ENCODE measurements at places on chromosomes 1 and 21.

- no peak overlapping the region for H3K4me3 ChIP-seq
- no peaks in the 10 kb centered on the region for H3K27me3 ChIP-seq
- DNase-seq: no peak
- no peak overlapping the region for H3K27ac ChIP-seq
- H3K4me1 ChIP-seq: no peaks in the 10 kb centered on the region
Measured at GRCh38 chr1:8555582-8555981, 237.7 kb downstream of the SLC45A1 start.

GRCh38 chr1:119133987-119134386, 6.5 kb downstream of the WARS2 start:
- H3K36me3 ChIP-seq: no peaks in the 10 kb centered on the region
- no peak for DNase-seq
- H3K4me3 ChIP-seq: no peak overlapping the region
- H3K27ac ChIP-seq: no peak overlapping the region

DNA sequence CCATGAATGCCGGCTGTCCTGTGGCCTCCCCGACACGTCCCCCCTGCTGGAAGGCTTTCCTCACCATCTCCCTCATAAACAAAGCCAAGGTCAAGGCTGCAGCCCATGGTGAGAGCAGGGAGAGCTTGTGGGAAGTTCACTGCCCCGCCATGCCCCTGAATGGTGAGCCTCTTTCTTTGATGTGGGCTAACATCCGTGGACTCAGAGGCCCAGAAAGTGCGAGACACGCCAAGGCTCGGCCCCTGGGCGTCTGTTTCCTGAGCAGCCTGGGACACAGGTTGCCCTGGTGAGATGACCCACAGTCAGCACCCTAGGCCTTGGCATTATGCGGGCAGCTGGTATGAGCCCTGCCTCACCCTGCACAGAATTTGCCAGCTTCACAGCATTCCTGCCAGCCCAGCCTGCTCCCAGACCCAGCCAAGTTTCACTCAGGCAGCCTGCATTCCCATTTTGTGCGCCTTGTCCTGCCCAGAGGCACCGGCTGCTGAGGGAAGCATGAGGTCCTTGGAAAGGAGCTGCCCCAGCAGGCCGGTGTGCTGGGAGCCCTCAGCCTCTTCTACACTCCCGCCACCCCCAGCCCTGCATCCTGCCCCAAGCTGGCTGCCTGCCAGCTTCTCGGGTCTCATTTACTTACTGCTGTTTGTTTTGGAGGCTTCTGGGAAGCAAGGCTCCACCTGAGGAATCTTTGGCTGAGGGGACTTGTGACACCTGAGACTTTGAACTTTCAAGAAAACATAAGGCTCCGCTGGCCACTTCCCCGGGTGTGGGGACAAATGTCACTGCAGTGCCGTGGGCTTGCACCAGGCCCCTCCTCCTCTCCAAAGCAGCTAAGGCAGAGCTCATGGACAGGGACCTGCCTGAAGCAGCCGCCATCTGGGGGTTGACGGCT, 31.9 kb downstream of the NEK2 start:
- H3K4me1 ChIP-seq: peaks cover 1% of the 10 kb centered on the region
- H3K4me3 ChIP-seq: no peak overlapping the region
- H3K36me3 ChIP-seq: no peaks in the 10 kb centered on the region
- H3K27ac ChIP-seq: no peak overlapping the region

- H3K4me1 ChIP-seq: no peaks in the 10 kb centered on the region
- no peaks in the 10 kb centered on the region for H3K27me3 ChIP-seq
- no peaks in the 10 kb centered on the region for H3K36me3 ChIP-seq
- H3K4me3 ChIP-seq: no peak overlapping the region
Measured at GRCh38 chr1:233075915-233076295, 125.5 kb downstream of the NTPCR start.

DNA sequence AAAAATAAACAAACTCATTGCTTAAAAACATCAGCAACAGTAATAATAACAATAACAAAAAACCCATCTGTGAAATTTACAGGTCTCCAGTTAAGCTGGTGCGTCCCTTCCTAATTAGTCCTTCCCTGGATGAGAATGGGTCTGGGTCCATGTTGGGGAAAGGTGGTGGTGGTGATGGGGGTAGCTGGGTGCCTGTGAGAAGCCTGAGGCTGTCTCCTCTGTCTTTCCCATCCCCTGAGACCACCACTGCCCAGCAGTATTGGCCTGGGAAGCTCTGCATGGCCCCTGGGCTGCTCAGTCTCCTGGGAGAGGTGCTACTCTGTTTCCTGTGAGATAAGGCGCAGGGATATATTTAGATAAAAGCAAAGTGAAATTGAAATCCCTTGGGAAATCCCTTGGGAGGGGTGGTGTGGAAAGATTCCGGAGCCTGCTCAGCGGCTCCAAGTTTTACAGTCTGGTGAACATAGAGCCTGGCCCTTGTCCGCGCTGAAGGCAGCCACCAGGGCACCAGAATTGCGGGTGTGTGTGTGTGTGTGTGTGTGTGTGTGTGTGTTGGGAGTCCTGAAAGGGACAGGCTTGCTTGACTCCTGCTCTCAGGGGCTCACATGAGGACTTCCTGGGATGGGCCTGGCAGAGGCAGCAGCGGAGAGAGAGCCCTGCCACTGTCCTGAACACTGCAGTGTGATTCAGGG, 150.2 kb downstream of the FOXD2 start:
- no peaks in the 10 kb centered on the region for H3K36me3 ChIP-seq
- H3K4me1 ChIP-seq: peaks cover 9% of the 10 kb centered on the region
- DNase-seq: no peak

DNA sequence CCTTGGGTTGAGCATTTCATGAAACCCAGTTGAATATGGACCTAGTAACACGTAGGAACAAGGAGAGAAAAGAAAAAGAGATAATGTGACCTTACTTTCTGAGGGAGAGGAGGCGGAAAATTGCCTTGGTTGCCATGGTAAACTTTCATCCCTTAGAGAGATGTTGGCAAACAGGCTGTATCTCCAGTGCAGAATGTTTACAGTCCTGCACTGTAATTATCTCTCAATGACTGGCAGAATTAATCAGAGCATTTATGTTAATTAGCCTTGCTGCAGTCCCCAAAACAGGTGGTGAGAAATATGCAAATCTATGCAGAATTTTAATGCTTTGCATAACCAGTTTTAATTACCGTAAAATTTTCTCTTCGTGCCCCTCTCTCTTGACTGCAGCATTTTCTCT, 147.3 kb downstream of the CD247 start:
- no peak for DNase-seq
- H3K4me3 ChIP-seq: no peak overlapping the region
- H3K36me3 ChIP-seq: no peaks in the 10 kb centered on the region

DNA sequence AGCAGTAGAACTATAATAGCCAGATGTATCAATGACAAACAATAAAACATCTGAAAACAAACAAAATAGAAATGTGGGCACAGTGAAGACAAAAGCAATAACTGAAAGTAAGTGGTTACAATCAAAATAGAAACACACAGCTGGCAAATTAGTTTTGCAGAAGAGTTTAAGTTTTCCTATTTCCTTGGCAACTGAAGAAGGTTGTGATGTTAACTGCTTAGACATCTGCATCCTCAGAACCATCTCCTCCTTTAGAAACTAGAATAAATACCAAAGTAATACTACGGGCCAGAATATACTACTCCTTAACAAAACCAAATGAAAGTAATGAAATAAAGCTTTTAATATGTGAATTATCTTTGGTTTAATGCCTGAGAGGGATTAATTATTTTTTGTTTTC, 605.5 kb downstream of the LTN1 start:
- DNase-seq: no peak
- no peaks in the 10 kb centered on the region for H3K27me3 ChIP-seq
- no peak overlapping the region for H3K4me3 ChIP-seq

GRCh38 chr1:107443027-107443426, 302.2 kb downstream of the NTNG1 start:
- DNase-seq: no peak
- H3K36me3 ChIP-seq: no peaks in the 10 kb centered on the region
- H3K4me3 ChIP-seq: no peak overlapping the region
- H3K27me3 ChIP-seq: no peaks in the 10 kb centered on the region
- no peak overlapping the region for H3K27ac ChIP-seq
- H3K4me1 ChIP-seq: no peaks in the 10 kb centered on the region

DNA sequence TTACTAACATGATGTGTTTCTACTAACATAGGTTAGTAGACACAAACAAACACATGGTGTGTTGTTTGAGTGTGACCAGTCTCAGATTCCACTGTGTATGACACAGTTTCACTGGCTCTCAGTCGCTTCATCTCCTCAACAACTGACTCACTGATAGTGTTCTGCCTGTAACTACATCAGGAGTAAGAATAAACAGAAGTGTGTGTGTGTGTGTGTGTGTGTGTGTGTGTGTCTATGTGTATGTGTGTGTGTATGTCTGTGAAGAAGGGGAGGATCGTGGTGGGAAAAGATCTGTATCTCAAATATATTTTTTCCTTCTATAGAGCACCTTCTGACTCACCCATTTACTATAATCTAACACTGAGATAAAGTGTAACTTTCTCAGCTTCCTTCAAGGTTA, 391.0 kb downstream of the PTPRC start:
- no peaks in the 10 kb centered on the region for H3K4me1 ChIP-seq
- DNase-seq: no peak
- H3K4me3 ChIP-seq: no peak overlapping the region

DNA sequence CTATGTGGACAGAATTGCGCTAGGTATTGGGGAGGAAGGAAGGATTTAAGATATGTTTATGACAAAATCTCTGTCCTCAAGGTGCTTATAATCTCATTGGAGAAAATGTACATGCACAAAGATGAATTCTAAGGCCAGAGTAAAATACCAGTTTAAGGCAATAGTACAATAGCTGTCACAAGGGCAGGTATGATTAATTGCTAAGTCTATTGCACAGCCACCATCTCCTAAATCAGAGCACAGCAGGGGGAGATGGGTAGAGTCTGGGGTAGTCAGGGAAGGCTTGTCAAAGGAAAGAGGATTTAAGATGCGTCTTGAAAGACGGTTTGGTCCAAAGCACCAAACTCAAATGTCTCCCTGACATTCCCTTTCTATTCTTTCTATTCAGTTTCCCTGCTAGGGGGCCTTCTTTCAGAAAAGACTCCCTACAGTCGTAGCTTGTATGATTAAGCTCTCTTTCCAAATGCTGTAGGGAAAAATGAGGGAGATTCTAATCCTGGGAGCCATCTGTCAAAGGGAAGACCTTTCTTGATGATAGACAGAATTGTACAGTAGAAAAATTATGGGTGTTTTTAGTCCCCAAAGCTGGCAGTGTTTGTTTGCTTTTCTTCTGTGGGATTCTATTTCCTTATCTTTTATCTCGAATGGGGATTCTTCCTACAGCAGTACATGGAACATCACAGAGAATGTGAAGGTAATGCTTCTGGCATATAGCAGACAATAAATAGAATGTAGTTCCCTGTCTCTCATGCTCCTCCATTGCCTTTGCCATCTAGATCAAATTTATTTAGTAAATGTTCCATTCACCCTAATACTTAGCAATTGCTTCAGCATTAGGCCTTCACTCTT, 107.6 kb upstream of the NFIA start:
- no peaks in the 10 kb centered on the region for H3K27me3 ChIP-seq
- peaks cover 6% of the 10 kb centered on the region for H3K4me1 ChIP-seq
- H3K36me3 ChIP-seq: no peaks in the 10 kb centered on the region
- H3K27ac ChIP-seq: no peak overlapping the region

DNA sequence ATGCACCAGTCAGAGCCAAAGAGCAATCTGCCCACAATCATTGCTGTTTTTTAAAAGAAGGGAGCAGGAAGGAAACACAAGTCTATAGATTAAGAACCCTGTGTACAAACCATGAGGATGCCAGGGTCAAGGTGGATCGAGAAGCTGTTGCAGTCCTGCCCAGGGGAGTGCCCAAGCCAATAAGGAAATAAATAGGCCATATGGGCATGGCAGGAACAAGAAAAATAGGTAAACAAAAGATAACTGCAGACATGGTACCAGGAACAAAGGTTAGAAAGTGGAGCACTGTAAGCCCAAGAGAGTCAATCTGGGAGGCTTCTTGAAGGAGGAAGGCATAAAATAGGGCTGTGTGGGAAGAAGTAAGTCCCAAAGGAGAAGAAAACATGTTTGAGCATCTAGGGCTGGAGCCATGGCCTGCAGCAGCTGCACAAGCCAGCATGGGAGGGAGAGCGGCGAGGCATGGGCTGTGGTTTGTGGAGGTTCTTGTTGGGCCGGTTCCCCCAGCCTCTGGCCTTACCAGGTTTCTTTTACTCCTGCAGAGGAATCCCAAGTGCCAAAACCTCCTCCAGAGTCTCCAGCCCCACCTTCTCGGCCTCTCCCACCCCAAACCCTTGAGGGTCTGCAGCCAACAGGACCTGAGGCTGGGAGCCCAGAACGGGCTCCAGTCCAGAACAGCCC, 13.6 kb downstream of the INAVA start:
- H3K4me3 ChIP-seq: no peak overlapping the region
- no peak for DNase-seq
- peaks cover 27% of the 10 kb centered on the region for H3K36me3 ChIP-seq
- no peaks in the 10 kb centered on the region for H3K27me3 ChIP-seq
- H3K4me1 ChIP-seq: no peaks in the 10 kb centered on the region

DNA sequence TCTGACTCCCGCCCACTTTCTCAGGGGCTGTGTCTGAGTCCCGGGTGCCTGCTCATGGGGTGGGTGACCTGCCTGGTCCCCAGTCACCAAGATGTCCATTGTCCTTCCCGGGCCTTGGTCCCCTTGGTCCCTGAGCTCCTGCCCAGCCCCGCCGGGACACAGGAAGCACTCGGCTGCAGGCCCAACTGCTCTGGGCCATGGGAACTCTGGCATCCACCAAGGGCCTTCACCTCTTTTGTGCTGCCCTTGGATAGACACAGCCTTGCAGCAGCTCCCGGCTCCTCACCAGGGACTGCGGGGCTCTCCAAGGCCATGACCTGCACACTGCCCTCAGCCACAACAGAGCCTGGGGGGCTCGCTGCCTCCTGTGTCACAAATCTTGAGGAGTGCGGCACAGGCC, 22.1 kb upstream of the MX1 start:
- no peak overlapping the region for H3K4me3 ChIP-seq
- H3K4me1 ChIP-seq: no peaks in the 10 kb centered on the region
- no peak overlapping the region for H3K27ac ChIP-seq

DNA sequence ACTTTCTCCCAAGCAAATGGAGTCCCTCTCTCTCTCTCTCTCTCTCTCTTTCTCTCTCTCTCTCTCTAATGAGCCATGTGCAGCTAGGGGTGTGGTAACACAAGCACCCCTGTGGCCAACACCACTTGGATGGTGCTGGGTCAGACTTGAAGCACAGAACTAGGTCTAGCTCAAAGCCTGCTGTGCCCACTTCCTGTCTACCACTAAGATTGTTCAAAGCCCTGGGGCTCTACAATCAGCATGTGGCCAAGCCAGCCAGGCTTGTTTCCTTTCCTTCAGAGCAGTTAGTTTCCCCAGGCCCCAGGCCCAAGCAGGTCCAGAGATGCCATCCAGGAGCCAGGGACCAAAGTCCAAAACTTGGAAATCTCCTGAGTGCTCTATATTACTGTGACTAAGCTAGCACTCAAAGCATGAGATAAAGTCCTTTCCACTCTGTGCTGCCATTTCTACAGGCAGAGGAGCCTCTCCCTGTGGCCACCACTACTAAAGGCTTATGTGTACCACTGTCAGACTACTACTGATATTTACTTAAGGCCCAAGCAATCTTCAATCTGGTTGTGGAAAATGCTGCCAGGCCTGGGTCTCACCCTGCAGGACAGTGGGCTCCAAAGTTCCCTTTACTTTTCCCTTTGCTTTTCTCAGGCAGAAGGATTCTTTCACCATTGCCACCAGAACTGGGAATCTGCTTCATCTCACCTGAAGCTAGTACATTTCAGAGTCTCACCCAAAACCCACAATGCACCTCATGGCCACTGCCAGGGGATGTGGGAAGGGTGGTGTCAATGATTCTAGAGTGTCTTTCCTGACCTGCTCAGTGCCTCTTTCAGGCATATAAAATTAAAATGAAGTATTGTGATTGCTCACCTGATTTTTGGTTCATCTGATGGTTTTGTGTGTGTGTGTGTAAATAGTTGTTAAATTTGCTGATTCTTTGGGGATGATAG, 999.5 kb downstream of the NCAM2 start:
- H3K4me3 ChIP-seq: no peak overlapping the region
- no peaks in the 10 kb centered on the region for H3K27me3 ChIP-seq
- no peak overlapping the region for H3K27ac ChIP-seq
